ENCODE measurements at places on chromosomes 13 and 19.

DNA sequence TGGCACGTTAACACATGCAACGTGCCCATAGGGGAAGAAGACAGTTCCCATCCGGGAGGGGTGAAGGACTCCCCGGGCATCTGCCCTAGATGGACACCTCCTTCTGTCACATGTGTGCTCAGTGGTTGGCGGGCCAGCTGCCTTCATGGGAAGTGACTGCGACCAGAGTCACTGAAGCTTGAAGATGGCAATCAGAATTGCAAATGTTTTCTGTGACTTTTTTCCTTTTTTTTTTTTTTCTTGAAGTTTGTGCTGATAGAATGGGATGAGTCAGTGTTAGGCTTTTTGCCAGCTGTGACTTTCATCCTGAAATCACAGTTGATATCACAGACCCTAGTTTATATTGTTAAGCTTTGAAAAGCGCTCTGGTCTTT, 109.2 kb upstream of the MCF2L start:
- no peak for DNase-seq

GRCh38 chr13:77521194-77521593, 14.3 kb upstream of the SCEL start:
- DNase-seq: no peak

GRCh38 chr13:113283904-113284303, 13.1 kb upstream of the LAMP1 start:
- DNase-seq: no peak

DNA sequence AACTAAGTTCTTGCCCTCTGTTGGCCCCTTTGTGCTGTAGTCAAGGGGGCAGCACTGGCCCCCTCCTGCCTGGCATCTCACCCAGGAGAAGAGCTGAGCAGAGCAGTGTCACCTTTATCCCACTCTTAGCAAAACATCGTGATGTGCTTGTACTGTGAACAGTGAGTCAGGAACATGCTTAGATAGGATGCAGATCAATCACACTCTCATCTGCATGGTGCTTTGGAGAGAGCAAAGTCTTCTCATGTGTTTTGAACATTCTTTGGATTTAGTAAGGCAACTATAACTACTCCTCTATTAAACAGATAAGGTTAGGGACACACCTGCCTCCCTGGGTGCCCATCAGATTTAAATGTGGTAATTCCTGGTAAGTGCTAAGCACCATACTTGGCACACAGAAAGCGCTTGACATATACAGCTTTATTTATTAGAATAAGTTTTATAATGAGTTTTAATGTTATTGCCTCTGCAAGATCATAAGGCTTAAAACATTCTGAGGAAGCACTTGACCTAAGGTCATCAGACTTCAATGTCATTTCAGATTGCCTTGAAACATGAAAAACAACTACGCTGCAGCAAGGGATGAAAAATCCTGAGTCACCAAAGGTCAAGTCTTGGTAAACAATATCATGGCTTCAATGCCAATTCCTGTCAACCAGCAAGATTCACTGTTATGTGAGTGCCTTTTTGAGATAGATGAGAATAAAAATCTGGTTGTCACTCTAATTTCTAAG, 82.4 kb upstream of the IRS2 start:
- DNase-seq: no peak

GRCh38 chr19:45469132-45469944, 1.5 kb downstream of the FOSB start:
- peak; percentile 90 for DNase-seq

DNA sequence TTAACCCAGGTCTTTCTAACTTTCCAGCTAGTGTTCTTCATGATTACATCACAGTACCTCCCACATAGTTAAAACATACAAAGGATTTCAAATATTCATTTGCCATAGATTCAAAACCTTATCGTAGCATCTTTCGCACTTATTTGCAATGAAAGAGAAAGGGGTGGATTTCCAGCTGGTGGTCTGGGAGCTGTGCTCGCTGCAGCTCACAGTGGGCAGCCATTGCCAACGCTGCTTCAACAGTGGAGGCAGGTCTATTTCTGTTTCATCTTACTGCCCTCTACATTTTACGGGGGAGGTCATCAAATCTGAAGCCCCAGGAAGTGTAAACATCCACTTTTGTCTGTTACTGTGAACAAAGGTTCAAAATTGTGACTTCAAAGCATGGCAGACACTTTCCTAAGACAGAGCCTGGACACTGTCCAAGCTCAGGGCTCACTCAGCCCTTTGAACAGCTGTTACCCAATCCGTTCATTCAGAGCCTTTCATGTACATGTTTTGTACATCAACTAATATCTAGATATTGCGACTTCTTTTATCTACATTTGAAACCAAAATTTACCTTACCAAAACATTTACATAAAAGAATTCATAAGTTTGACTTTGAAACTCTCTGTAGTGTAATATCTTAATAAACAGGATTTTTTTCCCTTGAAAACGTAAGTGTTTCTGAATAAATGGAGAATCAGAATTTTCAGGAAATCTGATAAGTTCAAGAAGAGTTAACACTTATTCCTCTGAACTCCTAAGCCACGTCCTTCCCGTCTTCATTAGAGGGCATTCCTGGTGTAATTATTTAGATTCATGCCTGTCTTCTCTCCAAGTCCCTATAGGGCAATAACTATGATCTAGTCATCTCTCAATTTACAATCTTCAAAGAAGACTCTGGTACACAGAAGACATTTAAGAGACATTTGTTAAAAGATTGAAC, 25.1 kb downstream of the STARD13 start:
- DNase-seq: peak; percentile 34

- DNase-seq: no peak
Observed at GRCh38 chr13:106610486-106610885, 42.5 kb upstream of the ARGLU1 start.

GRCh38 chr19:31583148-31583547, 233.9 kb upstream of the TSHZ3 start:
- no peak for DNase-seq

DNA sequence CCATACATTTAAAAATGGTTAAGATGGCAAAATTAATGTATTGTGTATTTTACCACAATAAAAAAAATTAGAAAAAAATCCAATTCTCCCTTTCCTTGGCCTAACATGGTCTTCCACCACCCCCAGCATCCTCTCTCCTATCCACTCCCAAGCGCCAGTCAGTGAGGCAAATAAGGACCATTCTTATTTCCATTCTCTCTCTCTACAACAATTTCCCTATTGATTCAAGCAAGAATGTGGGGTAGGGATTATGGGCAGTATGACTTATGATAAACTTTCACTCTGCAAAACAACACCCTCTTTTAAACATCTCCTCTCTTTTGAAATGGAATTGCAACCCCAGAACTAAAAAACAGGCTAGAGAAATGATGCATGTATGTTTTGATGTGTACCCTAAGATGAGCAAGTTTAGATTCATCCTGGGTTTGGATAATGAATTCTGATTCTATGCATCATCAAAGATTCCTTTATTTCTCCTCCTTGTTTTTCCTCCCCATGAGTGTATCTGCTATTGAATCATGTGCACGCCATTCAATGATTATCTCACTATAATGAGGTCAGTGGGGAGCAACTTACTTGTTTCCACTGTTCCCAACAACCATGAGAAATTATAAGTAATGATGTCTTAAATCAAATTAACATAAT, 3.5 kb downstream of the STARD13 start:
- no peak for DNase-seq

GRCh38 chr13:112643759-112644459, 45.9 kb upstream of the ATP11A start:
- peak; percentile 49 for DNase-seq

DNA sequence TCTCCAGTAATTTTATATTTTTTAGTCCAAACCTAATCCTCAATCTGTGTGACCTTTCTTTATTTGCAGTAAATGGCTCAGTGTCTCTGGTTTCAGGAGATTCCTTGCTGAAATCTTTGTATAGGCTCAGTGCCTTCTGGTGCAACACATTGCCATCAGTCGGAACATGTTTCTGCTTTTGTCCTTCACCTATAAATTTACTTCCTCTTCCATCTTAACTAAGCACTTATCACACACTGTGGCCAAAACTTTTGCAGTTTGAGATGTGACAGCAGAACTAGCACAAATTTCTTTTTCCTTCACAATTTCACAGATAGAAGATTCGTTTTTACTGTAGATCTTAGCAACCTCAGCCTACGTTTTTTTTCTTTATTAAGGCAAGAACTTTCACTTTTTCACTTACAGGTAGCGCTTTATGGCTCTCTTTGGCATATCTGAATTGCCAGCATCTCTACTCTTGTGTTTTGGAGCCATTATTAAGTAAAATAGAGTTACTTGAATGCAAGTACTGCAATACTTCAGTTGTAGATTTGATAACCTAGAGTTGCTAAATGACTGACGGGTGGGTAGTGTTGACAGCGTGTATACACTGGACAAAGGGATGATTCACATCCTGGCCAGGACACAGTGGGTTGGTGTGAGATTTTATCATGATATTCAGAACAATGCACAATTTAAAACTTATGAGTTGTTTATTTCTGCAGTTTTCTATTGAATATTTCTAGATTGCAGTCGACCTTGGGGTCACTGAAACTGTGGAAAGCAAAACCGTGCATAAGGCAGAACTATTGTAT, 44.3 kb downstream of the NDFIP2 start:
- no peak for DNase-seq

GRCh38 chr19:45021971-45022370, 16.9 kb upstream of the CLASRP start:
- no peak for DNase-seq

DNA sequence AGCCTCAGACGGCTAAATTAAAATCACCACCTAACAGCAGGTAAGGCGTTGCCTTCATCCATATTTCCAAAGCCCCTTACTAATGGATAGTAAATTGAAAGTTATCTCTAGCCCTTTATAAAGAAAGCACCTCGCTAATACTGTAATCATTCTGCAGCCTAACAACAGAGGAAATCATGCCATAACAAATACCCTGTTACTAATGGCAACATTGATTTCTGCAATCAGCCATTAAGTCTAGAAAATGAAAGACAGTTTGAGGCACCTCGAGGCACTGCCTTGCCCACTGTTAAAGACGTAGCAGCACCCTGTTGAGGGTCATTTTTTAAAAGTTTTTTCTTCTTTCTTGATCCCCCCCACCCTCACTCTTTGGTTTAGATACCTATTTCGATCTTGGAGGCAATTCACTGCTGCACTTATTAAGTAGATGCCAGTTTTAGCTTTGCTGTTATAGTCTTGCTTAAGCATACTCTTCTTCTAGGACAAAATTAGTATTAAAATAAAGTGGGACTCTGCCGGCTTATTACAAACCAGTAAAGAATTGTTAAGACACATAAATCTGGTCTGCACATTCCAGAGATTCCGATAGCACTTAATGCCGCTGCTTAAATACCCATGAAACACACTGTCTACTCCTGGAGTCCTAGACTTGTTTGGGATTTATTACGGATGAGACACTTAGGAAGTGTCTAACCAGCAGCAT, 74.8 kb downstream of the ZNF536 start:
- DNase-seq: no peak

DNA sequence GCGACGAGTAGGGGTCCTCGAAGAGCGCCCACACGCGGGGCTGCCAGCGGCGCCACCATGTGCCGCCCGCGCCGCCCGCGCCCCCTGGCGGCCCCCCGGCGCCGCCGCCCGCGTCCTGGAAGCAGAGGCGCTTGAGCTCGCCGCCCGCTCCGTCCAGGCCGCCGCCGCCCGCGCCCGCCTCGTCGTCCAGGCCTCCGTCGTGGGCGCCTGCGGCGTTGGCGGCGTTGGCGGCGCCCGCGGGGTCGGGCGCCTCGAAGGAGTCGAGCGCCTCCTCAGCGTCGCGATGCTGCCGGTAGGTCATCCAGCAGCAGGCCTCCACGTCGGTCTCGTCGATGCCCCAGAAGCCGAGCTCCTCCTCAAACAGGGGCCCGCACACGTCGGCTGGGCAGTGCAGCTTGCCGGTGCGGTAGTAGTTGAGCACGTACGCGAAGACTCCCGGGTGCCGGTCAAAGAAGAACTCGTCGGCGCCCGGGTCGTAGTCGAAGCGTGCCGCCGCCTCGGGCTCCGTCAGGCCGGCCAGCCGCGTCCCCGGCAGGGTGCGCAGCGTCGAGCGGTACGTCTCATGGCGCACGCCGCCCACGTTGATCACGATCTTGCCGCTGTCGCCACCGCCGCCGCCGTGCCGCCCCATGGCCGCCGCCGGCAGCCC, 829 bp downstream of the KCNC3 start:
- DNase-seq: peak; percentile 47

DNA sequence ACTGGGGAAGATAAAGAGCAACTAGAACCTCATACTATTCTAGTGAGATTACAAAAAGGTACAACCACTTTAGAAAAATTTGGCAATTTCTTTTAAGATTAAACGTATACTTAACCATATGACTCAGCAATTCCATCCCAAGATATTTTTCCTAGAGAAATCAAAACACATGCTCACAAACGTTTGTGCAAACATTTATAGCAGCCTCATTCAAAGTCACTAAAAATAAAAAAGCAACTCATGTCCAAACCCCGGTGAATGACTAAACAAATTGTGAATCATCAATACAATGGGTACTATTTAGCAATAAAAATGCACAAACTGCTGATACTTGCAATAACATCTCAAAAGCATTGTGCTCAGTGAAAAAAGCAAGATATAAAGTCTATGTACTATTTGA, 121.5 kb downstream of the FRY start:
- no peak for DNase-seq

DNA sequence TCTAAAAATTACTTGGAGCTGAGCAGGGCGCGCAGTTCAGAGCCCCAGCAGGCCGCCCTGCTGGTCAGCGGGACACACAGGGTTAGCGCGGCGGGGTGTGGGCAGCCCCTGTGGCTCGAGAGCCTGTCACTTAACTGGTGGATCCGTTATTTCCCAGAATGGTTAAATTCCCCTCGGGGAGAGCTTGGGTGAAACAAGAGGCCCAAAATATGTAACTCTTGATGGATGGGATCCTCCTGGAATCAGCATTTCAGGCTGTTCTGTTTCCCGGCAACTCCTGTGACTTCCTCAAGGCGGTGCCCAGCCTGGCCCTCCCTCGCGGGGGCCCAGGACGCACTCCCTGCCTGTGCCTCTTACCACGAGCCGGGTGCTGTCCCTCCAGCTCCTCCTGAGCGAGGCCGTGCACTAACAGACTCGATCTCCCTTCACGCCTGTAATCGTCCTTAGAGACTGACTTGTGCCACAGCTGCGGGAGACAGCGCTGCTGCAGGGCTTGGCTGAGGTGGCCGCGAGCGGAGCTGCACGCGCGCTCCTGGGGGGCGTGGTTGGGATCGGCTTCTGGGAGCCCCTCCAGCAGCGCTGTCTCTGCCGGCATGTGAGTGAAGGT, 9.7 kb downstream of the PTBP1 start:
- no peak for DNase-seq
